ENCODE measurements at places on chromosomes 1 and 21.

DNA sequence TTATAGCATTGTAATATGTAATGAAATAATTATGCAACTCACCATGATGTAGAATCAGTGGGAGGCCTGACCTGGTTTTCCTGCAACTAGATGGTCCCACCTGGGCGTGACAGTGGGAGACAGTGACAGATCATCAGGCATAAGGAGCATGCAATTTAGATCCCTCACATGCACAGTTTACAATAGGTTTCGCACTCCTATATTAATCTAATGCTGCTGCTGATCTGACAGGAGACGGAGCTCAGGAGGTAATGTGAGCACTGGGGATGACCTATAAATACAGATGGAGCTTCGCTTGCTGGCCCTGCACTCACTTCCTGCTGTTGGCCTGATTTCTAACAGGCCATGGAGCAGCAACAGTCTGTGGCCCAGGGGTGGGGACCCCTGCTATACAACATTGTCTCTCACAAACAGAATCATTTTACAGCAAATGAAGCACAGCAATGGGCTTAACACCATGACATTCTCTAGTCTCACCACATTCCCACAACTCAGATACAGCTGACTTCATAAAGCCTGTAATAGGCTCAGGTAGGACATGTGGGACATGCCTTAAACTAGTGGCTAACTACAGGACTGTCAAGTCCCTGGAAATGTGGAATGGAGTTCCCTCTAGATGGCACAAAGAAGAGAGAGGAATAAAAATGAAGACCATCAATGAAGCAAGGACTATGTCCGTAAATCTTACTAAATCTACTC is 40.7 kb upstream of the SLC5A9 start:
- no peak for DNase-seq

- no peak for DNase-seq
These were observed 5.8 kb downstream of the OR6K3 start for GRCh38 chr1:158714754-158715153.

DNA sequence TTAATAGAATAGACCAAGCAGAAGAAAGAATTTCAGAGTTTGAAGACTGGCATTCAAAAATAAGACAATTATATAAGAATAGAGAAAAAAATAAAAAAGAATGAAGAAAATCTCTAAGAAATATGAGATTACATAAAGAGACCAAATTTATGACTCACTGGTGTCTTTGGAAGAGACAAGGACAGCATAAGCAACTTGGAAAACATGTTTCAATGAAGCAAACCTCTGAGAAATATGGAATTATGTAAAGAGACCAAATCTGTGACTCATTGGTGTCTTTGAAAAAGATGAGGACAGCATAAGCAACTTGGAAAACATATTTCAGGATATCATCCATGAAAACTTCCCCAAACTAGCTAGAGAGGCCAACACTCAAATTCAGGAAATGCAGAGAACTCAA is 60.4 kb upstream of the LYPLAL1 start:
- DNase-seq: no peak

GRCh38 chr1:176575991-176576390 is 113.0 kb downstream of the PAPPA2 start:
- DNase-seq: no peak

- no peak for DNase-seq
These were observed 1.3 kb upstream of the FTCD start for GRCh38 chr21:46156678-46157077.

DNA sequence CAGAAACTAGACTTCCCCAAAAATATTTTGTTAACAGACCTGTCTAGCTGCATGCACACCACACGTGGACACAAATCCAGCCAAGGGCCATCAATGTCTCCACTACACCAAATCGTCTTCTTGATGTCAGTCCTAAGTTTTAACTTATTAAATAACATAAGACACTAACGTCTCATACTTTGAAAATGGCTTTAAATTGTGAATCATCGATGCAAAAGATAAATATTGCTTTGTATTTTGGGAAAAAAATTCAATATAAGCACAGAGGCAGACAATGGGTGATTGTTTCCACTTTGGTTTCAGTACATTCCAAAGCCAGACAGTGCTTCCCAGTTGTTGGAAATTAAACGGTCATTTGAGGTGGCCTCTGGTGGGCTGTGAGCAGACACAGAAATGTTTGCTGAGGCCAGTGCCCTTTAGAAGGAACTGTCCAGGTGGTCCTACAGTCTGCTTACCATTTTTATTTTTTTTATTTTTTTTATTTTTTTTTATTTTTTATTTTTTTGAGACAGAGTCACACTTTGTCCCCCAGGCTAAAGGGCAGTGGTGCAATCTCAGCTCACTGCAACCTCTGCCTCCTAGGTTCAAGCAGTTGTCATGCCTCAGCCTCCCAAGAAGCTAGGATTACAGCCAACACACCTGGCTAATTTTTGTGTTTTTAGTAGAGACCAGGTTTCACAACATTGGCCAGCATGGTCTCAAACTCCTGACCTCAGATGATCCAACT is 1.8 kb upstream of the KIAA2013 start:
- no peak for DNase-seq

- DNase-seq: no peak
These were observed 2.8 kb downstream of the PHGDH start for GRCh38 chr1:119714583-119714982.

GRCh38 chr1:161298116-161298515 is 11.7 kb downstream of the MPZ start:
- no peak for DNase-seq

GRCh38 chr21:37073417-37074196 is 553 bp downstream of the TTC3 start:
- peak; percentile 69 for DNase-seq

DNA sequence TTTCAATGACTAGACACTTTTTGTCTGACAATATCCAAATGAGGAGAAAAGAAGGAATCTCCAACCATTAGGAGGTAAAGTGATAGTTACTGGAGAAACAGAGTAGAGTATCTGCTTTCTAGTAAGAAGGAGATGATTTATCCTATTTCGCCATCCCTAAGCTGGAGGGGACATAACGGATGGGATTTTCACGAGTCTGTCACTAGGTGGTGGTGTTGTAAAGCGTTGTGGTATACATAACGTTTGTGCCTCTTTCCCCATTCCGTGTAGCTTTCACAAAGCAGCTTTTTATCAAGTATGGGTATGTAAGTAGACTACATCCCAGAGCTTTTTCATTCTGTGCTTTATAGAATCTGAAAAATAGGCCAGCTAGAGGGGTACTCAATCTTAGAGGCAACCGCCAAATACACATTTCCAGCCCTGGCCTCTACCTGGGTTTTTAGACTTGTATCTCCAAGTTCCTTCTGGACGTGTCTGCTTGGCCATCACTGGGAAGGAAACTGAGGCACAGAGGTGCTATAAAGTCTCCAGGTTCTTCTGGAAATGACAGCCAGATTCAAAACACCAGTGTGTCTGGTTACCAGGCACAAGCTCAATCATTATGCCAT is 33.3 kb upstream of the FAM3B start:
- DNase-seq: peak; percentile 82

GRCh38 chr1:215923129-215923824 is 356.2 kb downstream of the KCTD3 start:
- DNase-seq: no peak

DNA sequence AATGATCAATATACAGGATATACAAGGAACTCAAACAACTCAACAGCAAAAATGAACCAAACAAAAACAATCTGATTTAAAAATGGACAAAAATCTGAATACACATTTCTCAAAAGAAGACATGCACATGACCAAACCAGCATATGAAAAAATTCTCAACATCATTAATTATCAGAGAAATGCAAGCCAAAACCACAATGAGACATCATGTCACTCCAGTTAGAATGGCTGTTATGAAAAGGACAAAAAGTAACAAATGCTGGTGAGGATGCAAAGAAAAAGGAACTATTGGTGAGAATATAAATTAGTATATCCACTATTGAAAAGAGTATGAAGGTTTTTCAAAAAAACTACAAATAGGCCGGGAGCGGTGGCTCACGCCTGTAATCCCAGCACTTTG is 42.0 kb downstream of the FCRL3 start:
- DNase-seq: no peak

DNA sequence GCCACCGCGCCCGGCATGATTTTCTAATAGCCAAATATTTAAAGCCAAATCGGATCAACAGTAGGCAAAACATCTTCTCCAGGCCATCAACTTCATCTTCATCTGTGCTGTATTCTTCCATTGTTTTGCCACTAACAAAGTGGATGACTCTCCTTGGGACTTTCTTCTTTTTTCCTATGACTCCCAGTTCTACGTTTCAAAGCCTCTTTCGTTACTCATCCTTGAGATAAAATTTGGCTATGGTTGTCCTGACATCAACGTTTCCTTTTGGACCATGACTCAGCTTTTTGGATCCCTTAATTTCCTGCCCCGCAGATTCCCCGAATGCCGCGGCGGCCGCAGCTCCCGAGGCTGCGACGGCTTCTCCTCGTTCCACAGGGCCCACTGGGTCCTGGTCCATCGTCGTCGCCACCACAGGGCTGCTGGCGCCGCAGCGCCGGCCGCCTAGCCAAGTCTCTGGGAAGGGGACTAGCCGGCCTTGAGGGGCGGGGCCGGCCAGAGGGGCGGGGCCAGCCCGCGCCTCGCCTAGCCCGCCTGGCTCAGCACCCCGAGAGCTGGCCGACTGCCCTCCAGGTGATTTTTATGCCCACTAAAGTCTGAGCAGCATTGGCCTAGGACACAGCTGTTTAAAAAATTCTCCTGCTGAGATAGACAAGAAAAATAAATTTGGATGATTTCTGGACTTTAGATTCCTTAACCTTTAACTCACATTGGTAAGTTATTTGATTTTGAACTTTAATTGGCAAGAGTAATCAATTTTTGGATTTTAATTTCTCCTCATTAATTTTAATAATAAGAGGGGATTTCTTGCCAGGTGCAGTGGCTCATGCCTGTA is 93.9 kb downstream of the ADCY10 start:
- DNase-seq: no peak

- peak; percentile 96 for DNase-seq
These were observed at the start of gene LMNA for GRCh38 chr1:156114101-156114918. Gene LMNA, plus strand, starts transcription at chr1:156114711. Its CDS starts 208 bp downstream, at chr1:156114919.

DNA sequence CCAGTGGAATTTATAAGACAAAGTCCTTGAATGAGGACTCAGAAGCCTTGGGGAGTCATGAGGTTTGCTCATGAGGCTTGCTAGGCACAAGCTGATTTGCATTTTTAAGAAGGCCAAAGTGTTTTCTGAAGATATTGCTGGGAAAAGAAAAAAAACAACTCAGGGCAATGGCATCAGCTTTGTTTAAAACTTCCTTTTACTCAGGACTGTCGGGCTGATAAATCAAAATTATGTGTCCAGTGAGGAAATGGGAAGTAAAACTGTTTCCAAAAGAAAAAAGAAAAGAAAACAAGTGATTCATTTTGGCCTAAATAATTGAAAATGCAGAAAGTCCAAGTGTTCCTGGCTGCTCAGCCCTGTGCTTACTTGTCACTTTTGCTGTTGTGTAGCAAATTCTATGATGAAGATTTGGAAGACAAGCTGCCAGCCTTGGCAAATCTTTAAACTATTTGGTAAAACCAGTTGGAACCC is 282.4 kb downstream of the HLX start:
- DNase-seq: no peak

- no peak for DNase-seq
These were observed 188.8 kb downstream of the MATN1 start for GRCh38 chr1:30534551-30534940.

DNA sequence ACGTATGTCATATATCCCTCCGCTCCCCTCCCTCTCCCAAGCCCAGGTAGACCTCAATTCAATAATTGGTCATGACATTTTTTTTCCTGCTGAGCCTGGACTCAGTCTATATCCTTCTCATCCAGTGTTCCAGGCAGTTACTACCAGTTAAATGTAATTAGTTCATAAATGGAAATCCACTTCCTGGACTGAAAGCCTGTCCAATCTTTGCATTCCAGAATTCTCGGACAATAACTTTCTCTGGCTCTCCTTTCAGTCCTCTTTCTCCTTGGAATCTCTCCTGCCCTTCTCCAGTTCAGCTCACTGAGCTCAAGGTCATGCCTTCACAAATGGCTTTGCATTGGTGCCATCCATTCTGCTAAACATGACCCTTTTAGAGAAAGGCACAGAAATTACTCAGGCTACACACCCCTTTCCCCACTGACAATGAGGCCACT is 34.8 kb downstream of the VWA5B1 start:
- DNase-seq: no peak

GRCh38 chr1:224726441-224727182 is 110.5 kb downstream of the CNIH3 start:
- no peak for DNase-seq

DNA sequence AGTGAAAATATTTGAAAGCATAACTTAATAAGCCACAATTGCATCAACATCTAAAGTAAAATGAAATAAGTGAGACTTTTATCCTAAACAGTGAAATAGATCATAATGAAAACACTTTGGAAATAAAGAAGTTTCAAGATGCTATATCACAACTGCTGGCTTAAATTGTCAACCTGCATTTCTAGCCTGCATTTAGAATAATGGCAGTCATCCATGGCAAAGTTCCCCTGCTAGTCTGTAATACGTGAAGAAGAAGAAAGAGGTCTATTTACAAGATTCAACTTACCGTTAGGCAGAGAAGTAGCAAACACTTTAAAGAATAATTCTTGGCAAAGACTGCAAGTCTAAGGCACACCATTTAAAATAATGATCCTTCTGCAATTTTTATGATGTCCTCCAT is 133.6 kb downstream of the DPYD start:
- DNase-seq: no peak

GRCh38 chr21:28357743-28358142 is 634.9 kb downstream of the LTN1 start:
- DNase-seq: no peak

DNA sequence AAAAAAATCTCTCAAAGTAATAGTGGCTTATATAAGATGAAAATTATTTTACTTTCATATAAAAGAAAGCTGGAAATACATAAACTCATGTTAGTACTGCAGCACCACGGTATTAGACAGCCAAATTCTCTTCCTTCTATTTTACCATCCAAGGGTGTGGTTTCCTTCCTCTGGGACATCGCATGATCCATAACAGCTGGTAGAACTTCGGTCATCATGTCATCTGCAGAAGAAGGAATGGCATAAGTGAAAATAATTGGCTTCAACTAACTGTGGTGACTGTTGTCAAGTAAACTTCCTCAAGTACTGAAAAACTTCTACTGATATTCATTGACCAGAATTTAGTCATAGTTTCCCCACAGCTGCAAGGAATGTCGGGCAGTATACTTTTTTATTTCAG is 28.3 kb upstream of the IFI44L start:
- DNase-seq: no peak
